ENCODE measurements at places on chromosomes 7 and 10.

DNA sequence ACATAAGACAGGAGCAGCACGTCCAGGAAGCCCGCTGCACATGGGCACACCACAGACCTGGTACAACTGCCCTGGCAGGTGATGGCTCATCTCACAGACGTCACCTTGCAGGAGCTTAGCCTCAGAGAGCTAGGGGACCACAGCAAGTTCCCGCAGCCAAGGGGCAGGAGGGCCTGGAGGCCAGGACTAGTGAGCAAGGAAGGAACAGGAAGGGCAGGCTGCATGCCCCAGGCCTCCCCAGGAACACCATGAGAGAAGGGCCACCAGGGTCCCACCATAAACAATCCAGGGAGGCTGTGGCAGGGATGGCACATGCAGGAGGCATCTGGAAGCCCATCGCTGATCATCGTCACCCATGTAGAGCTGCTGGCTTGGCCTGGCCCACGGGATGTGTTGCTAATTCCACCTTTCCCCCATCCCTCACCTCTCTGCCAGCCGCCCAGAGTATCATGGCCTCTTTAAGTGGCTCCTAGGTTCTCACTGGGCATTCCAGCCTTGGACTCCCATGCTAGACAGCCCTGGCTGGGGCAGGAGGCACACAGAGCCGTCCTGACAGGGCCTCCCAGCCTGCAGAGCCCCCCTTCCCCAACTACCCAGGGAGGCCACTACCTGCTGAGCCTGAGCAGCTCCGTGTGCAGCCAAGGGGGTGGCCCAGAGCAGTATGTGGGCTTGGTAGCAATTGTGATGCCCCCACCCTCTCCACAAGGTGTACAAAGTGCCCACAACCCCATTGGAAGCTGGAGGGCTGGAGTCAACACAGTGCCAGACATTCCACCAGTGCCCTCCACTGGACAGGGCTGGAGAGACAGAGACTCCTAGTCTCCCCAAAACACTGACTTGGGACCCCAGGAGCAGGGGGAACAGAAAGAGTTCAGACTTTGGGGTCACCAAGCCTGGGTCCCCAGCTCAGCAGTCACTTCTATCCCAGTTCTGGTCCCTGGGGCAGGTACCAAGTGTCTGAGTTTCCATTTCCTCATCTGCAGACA, 35.5 kb downstream of the GRID1 start:
- DNase-seq: no peak

DNA sequence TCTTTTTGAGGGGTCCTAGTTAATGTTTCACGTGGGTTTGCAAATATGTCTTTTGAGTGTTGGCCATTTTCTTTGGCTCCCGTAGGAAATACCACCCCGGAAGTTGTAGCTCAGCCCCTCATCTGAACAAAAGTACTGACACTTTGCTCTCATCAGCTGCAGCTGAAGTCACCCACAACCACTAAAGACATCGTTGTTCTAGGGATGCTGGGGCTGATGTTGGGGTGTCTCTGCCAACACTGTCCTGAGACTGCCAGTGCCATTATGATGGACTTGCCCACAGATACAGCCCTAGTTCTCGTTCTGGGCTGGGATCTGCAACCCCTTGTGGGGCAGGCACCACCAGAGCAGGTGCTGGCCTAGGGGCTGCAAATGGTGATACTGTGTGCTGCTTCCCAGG, 82.6 kb upstream of the ARHGAP21 start:
- DNase-seq: no peak

GRCh38 chr7:48471196-48471595, 299.9 kb downstream of the ABCA13 start:
- DNase-seq: no peak

GRCh38 chr7:86908948-86909347, 150.5 kb downstream of the ELAPOR2 start:
- no peak for DNase-seq

DNA sequence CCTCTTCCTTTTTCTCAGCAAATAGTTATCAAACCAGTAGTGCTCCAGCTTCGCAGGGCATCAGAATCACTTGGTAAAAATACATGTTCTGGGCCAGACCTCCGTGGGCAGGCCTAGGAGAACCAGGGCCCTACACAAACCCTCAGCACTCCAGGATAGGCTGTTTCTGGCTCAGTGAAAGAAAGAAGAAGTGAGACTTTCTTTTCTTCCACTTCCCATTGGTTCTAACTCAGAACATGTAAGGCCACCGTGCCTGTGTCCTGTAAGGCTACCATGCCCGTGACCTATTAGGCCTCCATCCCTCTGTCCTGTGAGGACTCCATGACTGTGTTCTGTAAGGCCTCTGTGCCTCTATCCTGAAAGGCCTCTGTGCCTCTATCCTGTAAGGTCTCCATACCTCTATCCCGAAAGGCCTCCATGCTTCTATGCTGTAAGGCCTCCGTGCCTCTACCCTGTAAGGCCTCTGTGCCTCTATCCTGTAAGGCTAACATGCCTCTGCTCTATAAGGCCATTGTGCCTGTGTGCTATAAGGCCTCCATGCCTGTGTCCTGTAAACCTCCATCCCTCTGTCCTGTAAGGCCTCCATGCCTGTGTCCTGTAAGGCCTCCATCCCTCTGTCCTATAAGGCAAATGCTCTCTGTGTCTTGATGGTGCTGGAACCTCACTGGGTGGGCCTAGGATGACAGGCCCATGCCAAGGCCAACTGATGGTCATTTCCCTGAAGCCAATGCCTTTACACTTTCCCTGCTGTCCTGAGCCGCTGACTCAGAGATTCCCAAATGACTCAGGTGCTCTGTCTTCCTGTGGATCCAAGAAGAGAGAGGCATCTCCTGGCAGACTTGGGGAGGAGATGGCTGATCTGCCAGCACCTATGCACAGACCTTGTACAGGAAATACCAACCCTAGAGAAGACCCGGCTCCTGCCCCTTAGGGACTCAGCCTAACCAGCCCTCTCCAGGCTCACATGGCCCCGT, 96.6 kb upstream of the CACUL1 start:
- no peak for DNase-seq
